A673 (cell line): ENCODE measurements at places on chromosomes 2 and 18. TPM values are rescaled to one million over a fixed set of nuclear protein-coding genes. Genes with fewer than 3 reads are reported as not detected.

GRCh38 chr18:26457611-26458353 lies 90.6 kb downstream of the KCTD1 start:
- DNase-seq, result no peak

DNA sequence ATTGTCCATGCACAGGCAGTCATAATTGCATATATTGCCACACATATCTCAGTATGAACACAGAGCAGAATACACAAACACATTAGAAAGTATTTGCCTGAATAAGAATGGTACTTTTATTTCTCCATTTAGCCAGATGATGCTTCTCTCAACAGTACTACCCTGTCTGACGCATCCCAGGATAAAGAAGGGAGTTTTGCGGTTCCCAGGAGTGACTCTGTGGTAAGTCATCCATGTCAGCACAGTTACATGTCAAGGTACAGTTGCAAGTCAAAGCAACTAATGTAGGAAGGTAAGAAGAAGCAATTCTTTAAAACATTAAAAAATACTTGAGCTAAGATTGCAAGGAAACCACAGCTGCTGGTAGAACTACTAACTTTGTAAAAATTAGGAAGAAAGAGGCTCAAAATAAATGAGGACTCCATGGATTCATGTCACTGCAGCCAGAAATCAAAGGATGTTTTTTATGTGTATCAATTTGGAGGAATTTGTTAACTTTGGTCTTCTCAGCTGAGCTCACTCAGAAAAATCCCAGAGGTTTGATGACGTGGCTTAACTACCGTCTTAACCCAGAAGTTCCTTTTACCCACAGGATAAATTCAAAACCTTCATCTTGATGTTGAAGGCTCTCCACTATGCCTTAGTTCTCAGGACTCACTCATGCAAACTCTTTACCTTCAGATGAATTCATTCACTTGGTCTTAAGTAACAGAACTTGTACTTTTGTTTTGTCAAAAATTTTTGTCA lies 130.3 kb downstream of the ARHGAP28 start:
- DNase-seq, result no peak

DNA sequence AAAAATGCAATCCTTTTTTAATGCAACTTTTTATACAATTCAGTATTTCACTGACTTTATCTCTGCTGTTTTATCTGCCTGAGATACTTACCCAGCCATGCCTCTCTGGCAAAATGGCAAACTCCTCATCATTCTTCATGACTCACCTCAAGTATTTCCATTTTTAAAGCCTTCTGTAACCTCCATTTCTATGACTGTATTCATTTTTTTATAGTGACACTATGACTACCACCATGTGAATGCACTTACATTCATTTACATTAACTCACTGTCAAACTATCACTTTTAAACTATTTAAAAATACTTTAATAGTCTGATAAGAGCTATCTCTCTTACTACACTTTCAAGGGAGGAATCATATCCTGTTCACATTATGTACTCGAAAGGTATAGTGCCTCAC lies 99.4 kb upstream of the SCN7A start:
- no peak for DNase-seq

- no peak for DNase-seq
These were observed 11.4 kb upstream of the MAP3K20 start for GRCh38 chr2:173064151-173064805.

- no peak for DNase-seq
These were observed 273.7 kb downstream of the SLC4A3 start for GRCh38 chr2:219901155-219901554.

DNA sequence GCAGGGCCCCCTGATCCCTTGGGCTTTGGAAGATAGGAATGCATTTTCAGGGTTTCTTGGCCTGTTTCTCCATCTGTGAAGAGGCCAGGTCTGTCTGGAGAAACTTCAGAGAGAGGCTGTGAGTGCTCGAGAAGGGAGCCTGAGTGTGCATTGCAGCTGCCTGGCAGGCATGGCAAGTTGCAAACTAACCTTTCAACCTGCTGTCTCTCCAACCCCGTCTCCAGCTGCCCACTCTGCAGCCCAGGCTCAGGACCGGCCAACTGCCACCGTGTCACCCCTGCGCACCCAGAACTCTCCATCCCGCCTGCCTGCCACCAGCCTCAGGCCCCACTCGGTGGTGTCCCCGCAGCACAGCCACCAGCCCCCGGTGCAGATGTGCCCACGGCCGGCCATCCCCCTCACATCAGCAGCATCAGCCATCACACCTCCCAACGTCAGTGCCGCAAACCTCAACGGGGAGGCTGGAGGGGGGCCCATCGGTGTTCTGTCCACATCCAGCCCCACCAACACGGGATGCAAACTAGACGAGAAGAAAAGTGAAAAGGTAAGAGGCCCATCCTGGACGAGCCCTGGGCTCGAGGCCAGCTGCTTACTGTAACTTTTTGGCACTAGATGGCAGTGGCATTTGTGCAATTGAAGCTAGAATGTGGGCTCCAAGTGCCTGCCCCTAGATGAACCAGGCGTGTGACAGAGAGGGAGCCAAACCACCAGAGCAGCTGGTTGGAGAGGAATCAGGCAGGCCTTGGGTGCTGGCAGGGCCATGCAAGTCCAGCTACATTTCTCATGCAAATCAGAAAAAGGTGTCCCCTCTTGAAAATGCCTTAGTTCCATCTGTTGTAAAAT lies 164.6 kb downstream of the SEPTIN10 start:
- peak; percentile 11 for DNase-seq

GRCh38 chr2:30504731-30505130 lies 57.7 kb downstream of the LCLAT1 start:
- no peak for DNase-seq

- DNase-seq, result no peak
These were observed 16.1 kb downstream of the GAREM1 start for GRCh38 chr18:32454593-32454992.

SAG gene
- total RNA-seq, result 1.3 and 2.4 TPM in 2 replicates

KLHL41 gene
- 0.34 and 0.63 TPM in 2 replicates for total RNA-seq

RGPD3 gene
- 0.30 and 0.57 TPM in 2 replicates for total RNA-seq

DNA sequence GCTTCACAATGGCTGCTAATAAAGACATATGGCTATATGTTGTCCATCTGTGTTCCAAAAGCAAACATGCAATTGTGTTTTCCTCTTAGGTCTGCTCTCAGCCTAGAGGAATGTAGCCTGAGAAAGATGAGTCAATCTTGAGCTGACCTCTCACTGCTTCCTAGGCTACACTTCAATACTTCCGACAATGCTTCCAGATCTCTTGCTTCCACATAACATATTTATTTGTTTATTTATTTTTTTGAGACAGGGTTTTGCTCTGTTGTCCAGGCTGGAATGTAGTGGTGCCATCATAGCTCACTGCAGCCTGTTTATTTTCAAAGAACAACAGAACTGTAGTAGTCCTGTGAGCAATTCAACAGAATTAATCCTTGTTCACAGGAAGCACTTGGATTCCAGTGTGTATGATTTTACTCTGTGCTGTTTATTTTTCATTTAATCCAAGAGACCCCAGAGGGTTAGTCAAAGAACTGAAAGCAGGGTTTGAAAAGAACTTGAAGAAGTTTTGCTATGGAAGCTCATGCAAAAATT lies 437.9 kb downstream of the TXNL1 start:
- no peak for DNase-seq

- DNase-seq, result no peak
These were observed 381.4 kb downstream of the CCDC85A start for GRCh38 chr2:56565143-56565542.

DNA sequence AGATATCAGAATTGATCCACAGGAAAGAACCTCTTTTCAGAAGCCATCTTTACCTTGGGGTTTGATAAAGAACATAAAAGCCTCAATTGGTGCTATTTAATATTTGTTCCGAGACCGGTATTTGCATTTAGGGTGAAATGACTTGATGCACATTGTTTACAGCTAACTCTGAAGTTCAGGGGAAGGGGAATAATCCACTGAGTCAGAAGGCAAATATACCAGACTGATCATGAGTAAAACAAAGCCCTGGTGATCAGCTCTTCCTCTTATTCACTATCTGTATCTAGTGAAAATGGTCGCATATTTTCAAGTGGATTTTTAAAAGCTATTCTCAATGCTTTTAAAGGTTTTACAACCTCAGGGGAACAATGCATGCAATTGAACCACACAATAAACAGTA lies 53.0 kb upstream of the ATP8B1 start:
- DNase-seq, result no peak

DNA sequence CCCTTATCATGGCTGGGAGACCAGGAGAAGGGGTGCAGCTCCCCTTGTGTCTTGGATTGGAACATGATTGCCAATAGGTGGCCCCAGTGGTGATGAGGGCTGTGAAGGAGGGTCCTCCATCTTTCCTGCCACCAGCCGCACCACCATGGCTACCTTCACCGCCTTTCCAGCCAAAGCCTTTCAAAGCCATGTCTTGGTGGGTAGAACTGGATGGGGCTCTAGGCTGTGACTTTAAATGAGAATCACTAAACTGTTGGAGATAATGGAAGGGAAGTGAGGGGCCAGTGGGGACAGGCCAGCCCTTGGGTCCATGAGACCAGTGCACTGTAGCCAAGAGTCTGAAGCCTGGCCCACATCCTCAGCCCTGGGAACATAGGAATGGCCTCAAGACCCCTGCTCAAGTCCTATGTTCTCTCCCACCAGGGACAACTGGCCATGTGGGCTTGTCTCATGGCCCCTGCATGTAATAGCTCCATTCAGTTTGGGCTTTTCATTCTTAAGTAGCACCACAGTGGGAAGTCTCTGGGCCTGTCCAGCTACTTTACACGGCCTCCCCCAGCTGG lies 345.7 kb downstream of the DYSF start:
- no peak for DNase-seq

GRCh38 chr18:11908182-11909060 lies at the start of gene MPPE1:
MPPE1 (minus strand) TSS chr18:11908317; CDS start chr18:11897264, 11,053 bp downstream.
- DNase-seq, result peak; percentile 91

ATOH8 gene
- 4.3 and 4.6 TPM in 2 replicates for total RNA-seq

ACADL gene
- 0.15 TPM in 1 of 2 replicates, not detected in the other for total RNA-seq

GRCh38 chr2:100365434-100365833 lies 43.1 kb upstream of the LONRF2 start:
- peak; percentile 25 for DNase-seq

FEV gene
- 8.0 and 12.6 TPM in 2 replicates for total RNA-seq

PLGLB1 gene
- 2.0 and 3.3 TPM in 2 replicates for total RNA-seq

DNA sequence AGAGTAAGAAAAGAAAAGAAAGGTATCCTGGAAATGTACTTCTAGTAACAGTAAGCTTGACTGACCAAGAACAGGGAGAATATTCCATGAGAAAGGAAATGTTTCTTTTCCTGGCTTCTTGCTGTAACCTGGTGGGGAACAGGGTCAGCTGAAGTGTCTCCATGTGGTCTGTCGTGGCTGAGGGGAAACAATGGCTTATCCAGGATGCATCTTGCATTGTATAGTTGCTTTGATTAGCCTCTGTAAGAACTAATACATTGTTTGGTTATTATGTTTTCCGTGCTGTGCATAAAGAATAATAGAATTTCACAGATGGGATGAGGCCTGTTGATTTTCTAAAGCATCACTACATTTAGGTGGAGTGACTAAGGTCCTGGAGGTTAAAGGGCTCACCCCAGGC lies 4.9 kb downstream of the CREG2 start:
- no peak for DNase-seq

- DNase-seq, result peak; percentile 64
These were observed 130.8 kb downstream of the UPP2 start for GRCh38 chr2:158232476-158232875.

MREG gene
- total RNA-seq, result 14.9 and 15.9 TPM in 2 replicates

DNA sequence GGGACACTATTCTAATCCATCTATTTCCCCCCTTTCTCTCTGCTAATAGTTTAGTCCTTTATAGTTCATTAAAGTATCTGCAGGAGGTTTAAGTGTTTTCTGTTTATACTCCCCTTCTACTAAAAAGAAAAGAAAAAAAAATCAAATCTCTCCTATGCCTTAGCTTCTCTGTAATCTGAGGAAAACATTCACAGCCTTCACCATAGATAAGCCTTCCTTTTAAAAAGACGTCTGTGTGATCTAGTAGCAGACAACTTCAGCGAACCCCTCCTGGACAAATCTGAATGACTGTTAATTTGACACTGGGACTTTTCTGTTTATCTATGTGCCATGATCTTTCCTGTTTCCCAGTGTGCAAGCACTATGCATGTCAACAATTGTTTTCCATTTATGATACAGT lies 70.4 kb upstream of the CDH19 start:
- DNase-seq, result no peak

- DNase-seq, result no peak
These were observed 30.7 kb downstream of the IMPA2 start for GRCh38 chr18:12011957-12012549.

- no peak for DNase-seq
These were observed 42.7 kb upstream of the ATP9B start for GRCh38 chr18:79026491-79026890.

EMILIN2 gene
- 22.9 and 23.4 TPM in 2 replicates for total RNA-seq

- DNase-seq, result peak; percentile 82
These were observed 6.3 kb downstream of the RAB12 start for GRCh38 chr18:8615397-8616027.

- peak; percentile 85 for DNase-seq
These were observed 32.9 kb upstream of the INHBB start for GRCh38 chr2:120312860-120313694.

- DNase-seq, result peak; percentile 43
These were observed 5.2 kb upstream of the GPD2 start for GRCh38 chr2:156430980-156431358.

DNA sequence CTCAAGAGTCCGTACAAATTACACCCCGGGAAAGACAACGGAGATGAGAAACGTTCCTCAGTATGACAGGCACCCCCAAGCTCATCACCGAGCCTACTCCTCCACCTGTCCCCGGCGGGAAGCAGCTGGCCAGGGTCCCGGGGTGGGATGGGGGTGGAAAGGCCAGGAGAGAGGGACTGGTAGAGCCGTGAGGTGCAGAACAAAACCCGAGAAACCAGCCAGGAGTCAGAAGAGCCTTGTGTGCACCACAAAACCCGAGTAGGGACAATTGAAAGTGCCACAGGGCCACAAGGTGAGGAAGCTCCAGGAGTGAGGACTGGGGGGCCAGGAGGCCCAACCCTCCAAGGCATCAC lies 75.5 kb upstream of the SALL3 start:
- no peak for DNase-seq

DNA sequence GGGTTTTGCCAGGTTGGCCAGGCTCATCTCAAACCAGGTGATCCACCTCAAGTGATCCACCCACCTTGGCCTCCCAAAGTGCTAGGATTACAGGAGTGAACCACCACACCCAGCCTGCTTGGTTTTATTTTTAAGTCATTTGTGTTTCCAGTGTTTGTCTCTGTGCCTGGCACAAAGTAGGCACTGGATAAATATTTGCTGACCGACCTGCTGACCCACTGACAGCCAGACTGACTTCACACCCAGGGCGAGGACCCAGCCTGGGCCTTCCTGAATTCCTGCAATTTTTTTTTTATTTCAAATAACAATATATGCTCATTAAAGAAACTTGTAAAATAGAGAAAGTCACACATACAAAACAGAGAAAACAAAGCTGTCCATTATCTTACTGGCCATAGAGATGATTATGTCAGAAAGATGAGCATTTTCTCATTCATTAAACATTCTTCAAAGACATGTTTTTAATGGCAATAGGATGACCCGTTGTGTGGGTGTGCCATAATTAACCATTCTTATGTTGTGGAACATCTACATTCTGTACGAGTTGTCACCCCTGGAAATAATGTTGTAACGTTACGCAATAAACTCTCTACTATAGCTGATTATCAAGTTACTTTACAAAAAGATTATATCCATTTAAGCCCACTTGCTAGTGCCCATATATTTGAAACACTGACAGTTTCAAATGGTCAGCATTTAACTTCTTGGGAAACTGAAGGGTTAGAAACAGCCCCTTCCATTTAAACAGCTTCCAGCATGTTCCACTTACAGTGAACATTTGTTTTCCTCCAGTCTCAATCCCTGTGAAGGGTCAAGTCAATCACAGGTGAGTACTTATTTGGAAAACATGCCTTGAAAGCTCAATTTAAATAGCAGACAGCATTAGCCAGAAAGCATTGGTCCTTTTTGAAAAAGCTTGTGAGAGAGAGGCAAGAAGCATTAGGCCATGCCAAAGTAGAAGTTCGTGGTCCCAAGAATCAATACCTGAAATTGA lies 25.7 kb upstream of the GATA6 start:
- no peak for DNase-seq
